Activated naive CD4-positive, alpha-beta T cell treated with Interleukin-2 at 50 U/mL for 16 hours (primary cell): ENCODE measurements at places on chromosomes 5 and 9.

GRCh38 chr9:36486933-36487481 is 85.7 kb upstream of the MELK start:
- DNase-seq, result peak; percentile 61

- no peak for DNase-seq
Observed at GRCh38 chr5:81533629-81534405, 139.9 kb upstream of the ACOT12 start.

- no peak for DNase-seq
Observed at GRCh38 chr5:109655841-109656240, 33.9 kb upstream of the MAN2A1 start.

- no peak for DNase-seq
Observed at GRCh38 chr5:99070822-99071221, 142.0 kb upstream of the CHD1 start.

- no peak for DNase-seq
Observed at GRCh38 chr5:175887463-175887862, 16.1 kb downstream of the CPLX2 start.

- DNase-seq, result no peak
Observed at GRCh38 chr5:59016925-59017324, 434.1 kb downstream of the RAB3C start.

- DNase-seq, result no peak
Observed at GRCh38 chr5:177029498-177029897, 7.0 kb downstream of the ZNF346 start.

GRCh38 chr5:34849253-34849652 is 10.3 kb downstream of the TTC23L start:
- DNase-seq, result no peak
